ENCODE measurements at places on chromosomes 13 and 19.

GRCh38 chr19:55702131-55702627 lies 27.2 kb downstream of the EPN1 start:
- no peak overlapping the region for H3K27ac ChIP-seq
- H3K36me3 ChIP-seq, result no peaks in the 10 kb centered on the region

DNA sequence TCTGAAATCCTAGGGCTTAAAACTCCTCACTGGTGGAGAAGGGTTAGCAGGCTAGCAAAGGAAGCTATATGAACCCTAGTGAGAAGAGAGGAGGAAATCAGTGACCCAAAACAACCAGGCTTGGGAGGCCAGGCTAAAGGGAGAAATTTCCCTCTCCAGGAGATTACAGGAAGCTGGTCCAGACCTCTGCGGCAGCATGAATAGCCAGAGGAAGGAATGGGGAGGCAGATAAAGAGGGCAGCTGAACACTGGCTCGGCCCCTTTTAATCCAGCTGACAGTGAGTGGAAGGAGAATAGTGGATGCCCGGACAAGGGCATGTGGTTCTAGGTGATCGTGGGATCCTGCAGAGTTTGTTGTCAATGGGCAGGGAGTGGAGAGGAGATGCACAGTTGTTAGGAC lies 130.6 kb downstream of the COG6 start:
- H3K36me3 ChIP-seq, result no peaks in the 10 kb centered on the region
- H3K27ac ChIP-seq, result no peak overlapping the region
- no peaks in the 10 kb centered on the region for H3K4me1 ChIP-seq
- H3K27me3 ChIP-seq, result no peaks in the 10 kb centered on the region
- no peak overlapping the region for H3K4me3 ChIP-seq
- DNase-seq, result no peak

DNA sequence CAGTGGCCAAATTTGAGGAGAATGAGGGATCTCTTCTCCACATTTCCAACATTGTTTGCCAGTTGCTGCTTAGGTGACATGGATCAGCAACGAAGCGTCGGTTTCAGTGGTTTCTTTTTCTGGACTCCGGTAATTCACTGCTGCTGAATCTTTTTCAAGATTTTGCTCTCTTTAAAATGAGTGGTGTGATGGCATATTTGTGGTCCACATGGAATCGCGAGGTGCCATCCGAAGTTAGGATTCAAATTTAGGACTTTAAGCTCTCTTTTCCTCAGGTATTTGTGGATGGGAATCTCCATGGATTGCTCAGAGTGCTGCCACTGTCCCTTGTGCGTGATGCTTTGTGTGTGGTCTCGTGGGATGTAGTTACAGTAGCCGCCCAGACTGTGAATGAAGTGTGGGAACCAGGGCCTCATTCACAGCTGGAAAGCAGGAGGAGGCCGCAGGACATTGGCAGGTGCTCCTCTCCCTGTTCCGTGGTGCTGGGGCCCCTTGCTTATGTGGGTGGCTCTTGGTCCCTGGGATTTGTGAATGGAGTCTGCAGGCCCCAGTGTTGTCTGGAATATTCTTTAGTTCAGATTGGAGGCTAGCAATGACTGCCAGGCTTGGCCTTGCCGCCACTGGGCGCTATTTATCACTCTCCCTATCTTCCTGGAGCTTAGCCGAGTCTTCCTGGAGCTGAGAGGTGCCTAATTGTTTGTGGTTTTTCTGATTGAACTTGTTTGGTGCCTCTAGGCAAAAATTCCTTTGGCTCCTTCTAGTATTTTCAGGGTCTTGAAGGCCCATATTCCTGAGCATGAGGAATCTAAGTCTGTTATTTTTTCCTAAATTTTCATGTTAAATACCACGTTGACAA lies 1.5 kb downstream of the ILF3 start:
- no peaks in the 10 kb centered on the region for H3K27me3 ChIP-seq
- peaks cover 75% of the 10 kb centered on the region for H3K4me1 ChIP-seq
- H3K36me3 ChIP-seq, result peaks cover 4% of the 10 kb centered on the region
- peak overlapping the region; percentile 70 for H3K4me3 ChIP-seq

DNA sequence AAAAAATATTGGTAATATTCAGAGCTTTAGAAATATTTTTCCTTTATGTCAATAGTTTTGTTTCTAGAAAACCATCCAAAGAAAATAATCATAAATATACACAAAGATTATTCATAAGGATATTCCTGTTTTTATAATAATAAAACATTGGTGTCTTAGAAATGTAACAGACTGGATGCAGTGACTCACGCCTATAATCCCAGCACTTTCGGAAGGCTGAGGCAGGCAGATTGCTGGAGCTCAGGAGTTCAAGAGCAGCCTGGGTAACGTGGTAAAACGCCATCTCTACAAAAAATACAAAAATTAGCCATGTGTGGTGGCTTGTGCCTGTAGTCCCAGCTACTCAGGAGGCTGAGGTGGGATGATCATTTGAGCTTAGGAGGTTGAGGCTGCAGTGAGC lies 106.8 kb downstream of the DHRS12 start:
- no peaks in the 10 kb centered on the region for H3K27me3 ChIP-seq
- DNase-seq, result no peak
- H3K36me3 ChIP-seq, result no peaks in the 10 kb centered on the region
- H3K27ac ChIP-seq, result no peak overlapping the region

GRCh38 chr19:45171211-45171623 lies 6.8 kb downstream of the TRAPPC6A start:
- DNase-seq, result peak; percentile 54
- H3K36me3 ChIP-seq, result no peaks in the 10 kb centered on the region
- H3K4me1 ChIP-seq, result peaks cover 60% of the 10 kb centered on the region
- H3K27ac ChIP-seq, result peak overlapping the region; percentile 61

- no peaks in the 10 kb centered on the region for H3K4me1 ChIP-seq
- no peak for DNase-seq
- H3K27ac ChIP-seq, result no peak overlapping the region
- no peak overlapping the region for H3K4me3 ChIP-seq
- H3K36me3 ChIP-seq, result no peaks in the 10 kb centered on the region
These were observed 72.5 kb upstream of the MRI1 start for GRCh38 chr19:13691569-13692435.

DNA sequence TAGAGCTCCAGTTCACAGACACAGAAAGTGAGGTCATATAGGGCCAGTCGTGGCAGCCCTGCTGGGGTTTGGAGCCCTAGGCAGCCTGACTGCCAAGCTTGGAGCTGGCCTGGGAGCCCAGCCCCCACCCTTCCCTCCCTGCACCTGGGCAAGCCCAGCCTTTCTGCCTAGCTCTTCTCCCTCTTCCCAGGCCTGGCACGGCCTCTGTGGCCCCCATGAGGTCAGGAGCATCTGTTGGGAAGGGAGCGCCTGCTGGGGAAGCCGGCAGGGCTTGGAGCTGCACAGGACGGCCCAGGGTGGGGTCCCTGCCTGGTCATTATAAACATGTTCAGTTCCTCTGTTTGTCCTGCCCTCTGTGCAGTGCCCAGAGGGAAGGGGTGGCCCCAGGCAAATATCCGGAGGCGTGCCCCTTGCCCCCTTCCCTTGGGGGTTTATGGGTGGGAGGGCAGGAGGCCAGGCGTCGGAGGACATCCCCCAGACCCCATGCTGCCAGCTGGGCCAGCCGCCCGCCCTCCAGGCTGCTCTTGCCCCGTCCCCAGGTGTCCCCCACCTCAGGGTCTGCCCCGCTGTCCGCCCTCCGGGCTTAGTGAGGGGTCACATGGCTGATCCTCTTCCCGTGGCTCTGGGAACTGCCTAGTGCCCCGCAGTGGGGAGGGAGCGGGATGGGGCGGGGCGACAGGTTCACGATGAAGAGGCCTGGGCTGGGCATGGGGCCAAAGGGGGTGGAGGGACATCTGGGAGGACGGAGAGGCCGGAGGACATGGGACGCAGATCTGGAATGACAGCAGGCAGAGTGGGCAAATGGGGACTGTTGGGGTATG lies 30.0 kb upstream of the NCCRP1 start:
- no peaks in the 10 kb centered on the region for H3K27me3 ChIP-seq
- H3K36me3 ChIP-seq, result no peaks in the 10 kb centered on the region
- no peak overlapping the region for H3K27ac ChIP-seq

- no peaks in the 10 kb centered on the region for H3K4me1 ChIP-seq
- no peaks in the 10 kb centered on the region for H3K36me3 ChIP-seq
- no peak overlapping the region for H3K4me3 ChIP-seq
- H3K27me3 ChIP-seq, result no peaks in the 10 kb centered on the region
These were observed 1657.5 kb downstream of the SLITRK1 start for GRCh38 chr13:82224806-82225205.

DNA sequence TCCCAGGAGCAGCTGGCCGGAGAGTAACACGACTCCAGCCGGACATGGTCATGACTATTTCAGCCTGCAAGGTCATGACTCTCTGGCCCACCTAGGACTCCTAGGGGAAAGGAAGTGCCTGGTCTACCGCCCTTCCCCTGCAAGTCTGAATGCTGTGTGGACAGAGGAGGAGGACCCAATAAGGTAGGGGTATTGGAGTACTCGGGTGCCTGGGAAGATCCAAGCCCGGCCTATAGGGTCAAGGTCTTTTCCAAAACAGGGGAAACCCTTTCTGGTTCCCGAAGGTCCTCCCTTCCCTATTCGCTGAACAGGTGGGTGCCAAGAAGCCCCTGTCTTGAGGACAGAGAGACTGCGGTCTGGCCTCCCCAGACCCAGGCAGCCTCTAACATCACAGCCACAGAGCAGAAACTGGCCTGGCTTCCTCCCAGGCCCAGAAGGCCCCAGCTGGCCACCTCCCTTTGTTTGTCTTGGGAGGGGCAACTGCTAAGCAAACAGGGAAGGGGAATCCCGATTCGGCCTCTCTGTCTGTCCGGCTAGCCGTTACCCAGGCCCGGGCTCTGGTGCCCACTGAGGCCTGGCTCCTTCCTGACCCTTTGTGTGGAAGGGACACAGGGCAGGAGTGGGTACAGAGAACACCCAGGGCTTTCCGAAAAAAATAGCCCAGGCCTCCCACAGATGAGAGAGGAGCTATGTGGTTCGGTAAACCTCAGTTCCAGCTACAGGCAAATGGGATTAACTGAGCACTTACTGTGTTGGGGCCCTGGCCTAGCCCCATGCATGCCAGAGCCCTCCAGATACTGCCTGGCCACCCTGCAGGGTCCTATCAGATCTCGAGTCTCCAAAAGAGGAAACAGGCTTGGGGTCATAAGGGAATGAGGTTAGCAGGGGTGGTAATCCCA lies 5.2 kb upstream of the GRAMD1A start:
- no peak overlapping the region for H3K4me3 ChIP-seq
- H3K27ac ChIP-seq, result no peak overlapping the region
- peaks cover 44% of the 10 kb centered on the region for H3K4me1 ChIP-seq
- DNase-seq, result no peak

DNA sequence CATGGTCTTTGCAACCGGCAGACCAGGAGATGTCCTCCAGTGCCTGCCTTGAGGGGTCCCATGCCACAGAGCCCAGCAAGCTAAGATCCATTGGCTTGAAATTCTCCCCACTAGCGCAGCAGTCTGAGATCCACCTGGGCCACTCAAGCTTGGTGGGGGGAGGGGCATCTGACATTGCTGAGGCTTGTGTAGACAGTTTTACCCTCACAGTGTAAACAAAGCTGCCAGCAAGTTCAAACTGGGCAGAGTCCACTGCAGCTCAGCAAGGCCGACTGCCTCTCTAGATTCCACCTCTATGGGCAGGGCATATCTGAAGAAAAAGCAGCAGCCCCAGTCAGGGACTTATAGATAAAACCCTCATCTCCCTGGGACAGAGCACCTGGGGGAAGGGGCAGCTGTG lies 32.0 kb upstream of the ITM2B start:
- no peaks in the 10 kb centered on the region for H3K36me3 ChIP-seq
- no peak overlapping the region for H3K27ac ChIP-seq
- H3K4me3 ChIP-seq, result no peak overlapping the region
- no peaks in the 10 kb centered on the region for H3K27me3 ChIP-seq

DNA sequence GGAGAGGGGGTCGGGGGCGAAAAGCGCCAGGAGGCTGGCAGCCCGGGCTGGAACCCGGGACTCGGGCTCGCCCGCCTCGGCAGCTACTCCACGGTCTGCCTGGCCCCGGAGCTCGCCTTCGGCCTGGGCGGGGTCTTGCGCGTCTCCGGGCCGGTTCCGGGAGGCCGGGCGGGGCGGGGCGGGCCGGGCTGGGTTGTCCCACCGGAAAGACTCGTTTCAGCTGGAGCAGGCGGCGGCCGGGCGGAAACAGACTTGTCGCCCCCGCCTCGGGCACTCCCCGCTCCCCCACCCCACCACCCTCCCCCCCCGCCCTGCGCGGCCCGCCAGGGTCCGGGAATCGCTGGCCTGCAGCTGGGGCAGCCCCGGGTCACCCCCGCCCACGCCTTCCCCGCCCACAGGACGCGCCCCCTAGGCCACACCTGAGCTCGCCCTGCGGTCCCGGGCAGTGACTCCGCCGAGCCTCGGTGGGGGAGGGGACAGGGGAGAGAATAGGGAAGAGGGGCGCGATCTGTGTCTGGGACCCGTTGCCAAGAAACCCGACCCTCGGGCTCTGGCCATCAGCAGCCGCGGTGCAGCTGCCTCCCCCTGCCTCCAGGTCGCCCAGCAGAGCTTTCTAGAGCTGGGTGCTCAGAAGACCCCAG lies 109.4 kb downstream of the KCTD15 start:
- no peak for DNase-seq
- peaks cover 5% of the 10 kb centered on the region for H3K27me3 ChIP-seq
- H3K4me1 ChIP-seq, result peaks cover 6% of the 10 kb centered on the region
- no peak overlapping the region for H3K4me3 ChIP-seq

DNA sequence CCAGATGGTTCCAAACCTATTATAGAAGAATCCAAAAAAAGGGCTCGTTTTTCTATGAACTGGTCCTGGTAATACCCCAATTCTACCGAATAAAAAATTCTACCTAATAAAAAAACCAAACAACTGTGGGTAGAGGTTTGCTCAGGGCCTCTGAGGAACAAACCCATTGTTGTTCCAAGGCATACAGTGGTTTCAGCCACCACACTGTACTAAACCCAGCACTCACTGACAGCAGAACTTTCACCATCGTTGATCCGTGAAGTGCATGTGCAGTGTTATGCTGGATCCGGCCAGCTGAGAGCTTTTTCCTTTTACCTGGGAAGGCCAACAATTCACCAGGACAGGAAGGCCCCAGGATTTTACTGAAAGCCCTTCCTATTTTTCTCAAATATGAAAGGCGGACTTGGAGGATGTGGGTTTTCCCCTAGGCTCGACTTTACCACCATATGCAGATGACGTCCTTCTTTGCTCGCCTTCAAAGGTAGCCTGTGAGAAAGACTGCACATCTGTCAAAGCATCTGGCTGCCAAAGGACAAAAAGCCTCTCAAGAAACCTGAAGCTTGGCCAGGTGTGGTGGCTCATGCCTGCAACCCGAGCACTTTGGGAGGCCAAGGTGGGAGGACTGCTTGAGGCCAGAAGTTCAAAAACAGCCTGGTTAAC lies 7.2 kb upstream of the PABPC3 start:
- no peak overlapping the region for H3K27ac ChIP-seq
- no peak overlapping the region for H3K4me3 ChIP-seq
- H3K4me1 ChIP-seq, result no peaks in the 10 kb centered on the region
- H3K36me3 ChIP-seq, result no peaks in the 10 kb centered on the region
- peaks cover 5% of the 10 kb centered on the region for H3K27me3 ChIP-seq
